Hematopoietic multipotent progenitor cell treated with erythropoietin and hydrocortisone succinate and interleukin-3 and kit ligand, for 4 days (in vitro differentiated cells): ENCODE measurements at places on chromosomes 13 and 19.

- no peak for DNase-seq
Measured at GRCh38 chr13:31733647-31734046, 5.7 kb upstream of the RXFP2 start.

- no peak for DNase-seq
Measured at GRCh38 chr13:112902101-112902651, 66.8 kb upstream of the MCF2L start.

DNA sequence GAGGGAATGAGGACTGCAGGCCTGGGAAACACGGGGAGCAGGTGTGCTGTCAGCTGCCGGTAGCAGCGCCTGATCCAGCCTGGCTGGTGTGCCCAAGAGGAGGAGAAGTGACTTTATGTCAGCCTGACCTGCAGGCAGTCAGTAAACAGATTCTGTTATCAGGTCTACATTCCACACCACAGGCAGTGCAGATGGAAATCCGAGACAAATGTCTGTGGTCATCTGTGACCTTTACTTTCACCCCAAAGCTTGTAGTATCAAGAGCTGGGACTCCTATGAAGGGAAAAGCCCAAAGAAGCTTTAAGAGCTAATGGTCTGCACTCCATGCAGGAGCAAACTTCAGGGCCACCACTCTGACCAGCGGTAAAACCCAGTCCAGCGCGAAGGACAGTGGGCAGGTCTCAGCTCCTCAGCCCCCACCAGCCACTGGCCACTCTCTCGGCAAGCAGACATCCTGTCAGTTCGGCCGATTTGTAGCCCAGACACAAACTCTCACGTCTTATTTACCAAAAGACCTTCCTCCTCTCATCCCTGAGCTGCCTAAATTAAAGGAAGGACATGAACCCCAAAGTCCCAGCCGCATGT is 7.7 kb downstream of the EPS15L1 start:
- DNase-seq = peak; percentile 68

DNA sequence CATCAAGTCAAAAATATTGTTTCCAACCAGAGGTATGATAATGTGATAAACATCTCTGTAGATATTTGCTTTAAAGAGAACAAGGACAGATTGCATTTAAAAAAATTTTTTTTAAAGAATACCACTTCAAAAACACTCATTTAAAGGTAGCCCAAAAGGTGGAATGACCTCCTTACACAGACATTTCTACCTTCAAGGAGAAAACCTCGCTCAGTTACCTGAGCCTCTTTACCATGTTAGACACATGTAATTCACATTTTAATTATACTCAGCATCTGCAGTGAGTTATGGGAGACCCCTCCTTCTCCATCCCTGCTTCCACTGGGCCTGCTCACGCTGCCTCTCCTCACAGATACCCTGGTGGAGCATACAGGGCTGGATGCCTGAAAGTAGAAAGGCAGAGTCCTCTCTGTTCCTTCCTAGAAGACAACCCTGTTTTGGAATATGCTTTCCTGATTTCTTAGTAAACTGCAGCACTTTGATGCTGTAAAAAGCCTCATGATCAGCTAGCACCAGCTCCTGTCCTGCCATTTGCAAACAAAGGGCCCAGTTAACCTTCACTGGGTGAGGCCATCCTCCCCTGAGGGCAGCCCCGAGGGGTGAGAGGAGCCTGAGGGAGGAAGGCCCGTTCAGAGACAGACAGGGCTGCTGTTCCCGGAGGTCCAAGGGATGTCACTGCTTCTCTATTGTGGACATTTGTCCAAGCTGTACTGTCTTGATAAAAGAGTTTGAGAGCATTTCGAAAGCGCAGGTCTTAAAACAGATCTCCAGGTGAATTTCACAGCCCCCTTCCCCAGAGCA is 117.8 kb downstream of the IRS2 start:
- no peak for DNase-seq

- no peak for DNase-seq
Measured at GRCh38 chr13:110197026-110197425, 109.9 kb downstream of the COL4A1 start.

GRCh38 chr13:98143157-98143553 is 261 bp downstream of the FARP1 start:
- no peak for DNase-seq

GRCh38 chr13:66751691-66752090 is 478.4 kb downstream of the PCDH9 start:
- DNase-seq = no peak

DNA sequence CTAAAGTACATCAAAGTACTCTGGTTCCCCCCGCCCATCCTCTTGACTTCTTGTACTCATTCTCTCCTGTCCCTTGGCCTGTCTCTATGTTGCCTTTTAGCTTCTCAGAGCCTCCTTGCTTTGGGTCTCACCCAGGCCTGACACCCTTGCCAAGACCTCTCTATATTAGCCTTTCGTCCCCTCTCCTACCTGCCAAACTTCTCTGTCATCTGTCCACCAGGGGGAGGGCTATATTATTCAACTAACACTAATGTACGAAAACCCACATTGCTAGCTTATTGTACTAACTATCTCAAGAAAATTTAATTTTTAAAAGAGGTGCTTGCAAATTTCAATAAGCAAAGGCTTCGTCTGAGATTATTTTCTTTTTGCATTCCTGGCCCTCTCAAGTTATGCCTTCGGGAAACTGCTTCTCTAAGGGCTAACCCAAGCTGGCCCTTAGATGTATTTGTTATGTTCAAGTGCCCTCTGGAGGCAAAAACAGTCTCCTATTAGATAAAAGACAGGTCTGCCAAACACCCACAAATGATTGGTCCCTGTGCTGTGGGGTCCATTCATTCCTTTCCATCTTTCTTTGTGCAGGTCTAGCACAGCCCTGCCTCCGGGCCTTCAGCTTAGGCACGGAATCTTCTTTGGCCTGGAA is 6.3 kb upstream of the MRPS31 start:
- peak; percentile 89 for DNase-seq

DNA sequence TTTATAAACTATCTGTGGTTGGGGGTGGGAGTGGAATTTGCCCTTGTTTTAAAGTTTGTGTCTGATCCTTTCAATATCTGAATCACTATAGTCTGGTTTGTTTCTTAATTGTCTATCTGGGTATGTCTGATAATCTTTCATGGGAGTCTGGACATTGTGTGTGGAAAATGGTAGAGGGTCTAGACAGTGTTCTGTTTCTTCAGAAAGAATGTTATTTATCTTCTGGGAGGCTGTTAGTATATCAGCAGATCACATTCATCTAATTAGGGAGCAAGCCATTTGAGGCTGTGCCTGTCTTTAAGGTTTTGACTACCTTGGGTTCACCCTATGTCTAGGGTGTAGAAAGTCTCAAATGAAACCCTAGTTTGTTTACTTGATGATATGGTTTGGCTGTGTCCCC is 110.5 kb downstream of the NDFIP2 start:
- no peak for DNase-seq

GRCh38 chr13:95226932-95227695 is 74.1 kb downstream of the ABCC4 start:
- peak; percentile 93 for DNase-seq

DNA sequence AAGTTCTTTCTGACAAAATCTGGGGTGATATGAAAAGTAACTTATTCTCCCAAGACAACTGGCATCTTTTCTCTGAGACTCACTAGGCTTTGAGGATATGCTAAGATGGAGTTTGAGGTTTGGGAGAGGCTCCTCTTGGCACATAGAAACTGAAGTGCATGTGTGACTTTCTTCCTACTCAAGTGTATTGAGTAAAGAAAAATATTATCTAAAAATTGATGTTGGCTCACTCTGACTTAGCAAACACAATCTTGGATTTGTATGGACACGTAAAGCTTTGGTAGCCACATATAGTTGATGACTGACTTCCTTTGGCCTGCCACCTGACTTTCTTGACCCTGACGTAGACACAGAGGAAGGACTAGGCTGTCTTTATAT is 71.1 kb upstream of the KLF12 start:
- DNase-seq = no peak
